ENCODE measurements at places on chromosomes 13 and 19. TPM values are rescaled to one million over a fixed set of nuclear protein-coding genes. Genes with fewer than 3 reads are reported as not detected.

Gene FRY
- 17.8 TPM for total RNA-seq

Gene DLL3
- total RNA-seq, result 0.42 TPM

Gene MED26
- total RNA-seq, result 9.2 TPM

Gene SIGLEC12
- total RNA-seq, result not detected

Gene TBXA2R
- 0.16 TPM for total RNA-seq

Gene TRPM4
- total RNA-seq, result 18.6 TPM

GRCh38 chr13:27170516-27171243, 931 bp downstream of the USP12 start:
- DNase-seq, result peak; percentile 46

DNA sequence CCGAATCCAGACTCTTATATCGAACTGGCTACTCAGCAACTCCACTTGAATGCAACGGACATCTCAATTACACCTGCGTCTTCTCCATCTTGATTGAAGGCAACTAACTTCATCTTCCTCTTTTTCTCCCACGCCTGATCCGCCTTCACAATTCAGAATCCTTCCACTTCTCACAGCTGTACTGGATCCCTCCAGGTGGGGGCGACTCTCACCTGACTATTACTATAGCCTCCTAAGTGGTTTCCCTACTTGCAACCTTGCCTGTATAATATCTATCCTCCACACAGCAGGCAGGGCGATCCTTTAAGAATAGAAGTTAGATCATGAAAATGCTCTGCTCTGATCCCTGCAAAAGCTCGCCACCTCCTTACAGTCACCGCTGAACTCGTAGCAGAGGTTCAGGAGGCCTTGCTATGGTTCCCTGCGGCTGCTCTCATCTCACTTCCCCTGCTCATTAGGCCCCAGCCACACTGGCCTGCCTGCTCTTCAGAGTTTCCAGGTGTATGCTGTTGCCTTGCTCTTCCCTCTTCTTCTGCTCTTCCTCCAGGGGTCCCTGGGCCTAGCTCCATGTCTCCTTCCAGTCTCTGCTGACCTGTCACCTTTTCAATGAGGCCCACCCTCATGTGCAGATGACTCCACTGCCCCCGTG, 31.9 kb downstream of the RFXAP start:
- DNase-seq, result no peak

DNA sequence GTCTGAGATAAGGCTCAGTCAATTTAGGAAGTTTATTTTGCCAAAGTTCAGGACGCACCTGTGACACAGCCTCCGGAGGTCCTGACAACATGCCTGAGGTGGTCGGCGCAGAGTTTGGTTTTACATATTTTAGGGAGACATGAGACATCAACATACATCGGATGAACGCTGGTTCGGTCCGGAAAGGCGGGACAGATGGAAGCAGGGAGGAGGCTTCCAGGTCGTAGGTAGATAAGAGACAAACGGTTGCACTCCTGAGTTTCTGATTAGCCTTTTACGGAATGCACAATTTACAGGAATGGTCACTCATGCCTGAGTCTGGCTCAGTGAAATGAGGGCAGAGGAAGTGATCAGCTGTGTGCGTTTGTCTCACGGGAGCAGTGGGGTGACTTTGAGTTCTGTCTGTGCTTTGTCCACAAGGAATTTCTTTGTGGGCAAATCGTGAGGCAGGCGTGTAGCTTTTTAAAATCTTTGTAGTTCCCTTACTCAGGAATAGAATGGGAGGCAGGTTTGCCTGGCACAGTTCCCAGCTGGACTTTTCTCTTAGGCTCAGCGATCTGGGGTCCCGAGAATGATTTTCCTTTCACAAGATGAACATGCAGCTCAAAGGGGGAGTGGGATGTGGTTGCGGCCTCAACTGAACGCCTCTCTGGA, 36.2 kb downstream of the C13orf46 start:
- peak; percentile 47 for DNase-seq

GRCh38 chr13:38618881-38619280, 68.0 kb upstream of the FREM2 start:
- DNase-seq, result no peak

GRCh38 chr13:75136151-75136550, 345.8 kb downstream of the TBC1D4 start:
- DNase-seq, result peak; percentile 62

DNA sequence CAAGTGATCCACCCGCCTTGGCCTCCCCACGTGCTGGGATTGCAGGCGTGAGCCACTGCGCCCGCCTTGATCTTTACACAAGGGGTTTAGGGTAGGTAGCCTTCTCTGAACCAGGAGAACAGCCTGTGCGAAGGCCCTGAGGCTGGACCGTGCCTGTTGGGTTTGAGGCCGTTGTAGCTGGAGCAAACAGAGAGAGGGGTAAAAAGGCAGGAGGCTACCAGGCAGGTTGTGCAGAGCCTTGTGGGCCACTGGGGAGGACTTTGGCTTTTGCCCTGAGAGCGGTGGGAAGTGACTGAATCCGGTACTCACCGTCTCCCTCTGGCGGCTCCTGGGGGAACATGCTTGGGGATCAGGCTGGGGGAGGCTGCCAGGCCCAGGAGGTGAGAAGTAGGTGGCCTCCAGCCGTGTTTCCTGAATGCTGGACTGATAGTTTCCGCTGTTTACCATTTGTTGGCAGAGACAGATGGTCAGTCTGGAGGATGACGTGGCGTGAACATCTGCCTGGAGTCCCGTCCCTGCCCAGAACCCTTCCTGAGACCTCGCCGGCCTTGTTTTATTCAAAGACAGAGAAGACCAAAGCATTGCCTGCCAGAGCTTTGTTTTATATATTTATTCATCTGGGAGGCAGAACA, 24.6 kb downstream of the SPC24 start:
- peak; percentile 79 for DNase-seq

- no peak for DNase-seq
Observed at GRCh38 chr19:41330946-41331678, 21.1 kb downstream of the CCDC97 start.

DNA sequence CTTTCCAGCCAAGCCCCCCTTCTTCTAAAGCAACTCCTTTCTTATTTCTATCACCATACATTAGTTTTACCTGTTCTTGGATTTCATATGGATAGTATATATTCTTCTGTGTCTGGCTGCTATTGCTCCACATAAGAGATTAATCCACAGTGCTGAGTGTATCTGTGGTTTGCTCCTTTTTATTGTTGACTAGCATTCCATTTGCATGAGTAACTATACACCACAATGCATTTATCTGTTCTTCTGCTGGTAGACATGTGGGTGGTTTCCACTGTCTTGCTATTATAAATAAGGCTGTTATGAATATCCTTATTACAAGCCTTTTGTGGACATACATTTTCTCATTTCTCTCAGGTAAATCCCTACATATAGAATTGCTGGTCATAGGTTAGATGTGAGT, 138.2 kb downstream of the SLC7A1 start:
- DNase-seq, result peak; percentile 74

GRCh38 chr19:2567580-2567979, 91.7 kb downstream of the GADD45B start:
- no peak for DNase-seq

DNA sequence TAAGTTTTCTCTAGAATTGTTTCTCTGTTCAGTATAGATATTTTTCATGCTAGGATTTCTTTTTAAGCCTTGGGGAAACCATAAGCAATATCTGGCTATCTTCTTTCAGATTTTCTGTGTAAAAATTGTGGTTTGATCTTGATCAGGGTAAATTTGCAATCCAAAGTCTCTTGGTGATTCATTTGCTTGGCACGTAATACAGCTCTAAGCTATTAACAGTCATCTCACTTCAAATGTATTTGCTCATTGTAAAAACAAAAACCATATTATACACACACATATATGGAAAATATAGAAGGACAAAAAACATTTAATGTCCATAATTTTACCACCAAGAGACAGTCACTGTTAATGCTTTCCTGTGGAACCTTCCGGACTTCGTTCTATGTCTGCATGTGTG, 191.0 kb downstream of the SHISA2 start:
- DNase-seq, result no peak

DNA sequence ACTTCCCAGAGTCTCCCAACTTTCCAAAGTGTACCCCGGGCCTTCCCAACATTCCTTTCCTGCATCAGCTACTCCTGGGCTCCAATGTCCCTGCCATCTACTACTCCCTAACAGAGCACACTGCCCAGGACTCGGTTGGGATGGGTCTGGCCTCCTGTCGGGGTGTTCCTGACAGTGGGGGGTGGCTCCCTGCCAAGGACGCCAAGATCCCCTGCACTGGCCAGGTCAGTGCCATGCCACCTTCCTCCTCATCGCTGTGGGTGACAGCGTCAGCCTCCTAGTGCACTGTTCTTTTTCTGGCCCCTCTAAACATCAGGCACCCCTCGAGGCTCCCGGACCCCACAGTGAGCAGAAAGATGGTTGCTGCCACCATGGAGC, 13.8 kb downstream of the EPS15L1 start:
- no peak for DNase-seq

DNA sequence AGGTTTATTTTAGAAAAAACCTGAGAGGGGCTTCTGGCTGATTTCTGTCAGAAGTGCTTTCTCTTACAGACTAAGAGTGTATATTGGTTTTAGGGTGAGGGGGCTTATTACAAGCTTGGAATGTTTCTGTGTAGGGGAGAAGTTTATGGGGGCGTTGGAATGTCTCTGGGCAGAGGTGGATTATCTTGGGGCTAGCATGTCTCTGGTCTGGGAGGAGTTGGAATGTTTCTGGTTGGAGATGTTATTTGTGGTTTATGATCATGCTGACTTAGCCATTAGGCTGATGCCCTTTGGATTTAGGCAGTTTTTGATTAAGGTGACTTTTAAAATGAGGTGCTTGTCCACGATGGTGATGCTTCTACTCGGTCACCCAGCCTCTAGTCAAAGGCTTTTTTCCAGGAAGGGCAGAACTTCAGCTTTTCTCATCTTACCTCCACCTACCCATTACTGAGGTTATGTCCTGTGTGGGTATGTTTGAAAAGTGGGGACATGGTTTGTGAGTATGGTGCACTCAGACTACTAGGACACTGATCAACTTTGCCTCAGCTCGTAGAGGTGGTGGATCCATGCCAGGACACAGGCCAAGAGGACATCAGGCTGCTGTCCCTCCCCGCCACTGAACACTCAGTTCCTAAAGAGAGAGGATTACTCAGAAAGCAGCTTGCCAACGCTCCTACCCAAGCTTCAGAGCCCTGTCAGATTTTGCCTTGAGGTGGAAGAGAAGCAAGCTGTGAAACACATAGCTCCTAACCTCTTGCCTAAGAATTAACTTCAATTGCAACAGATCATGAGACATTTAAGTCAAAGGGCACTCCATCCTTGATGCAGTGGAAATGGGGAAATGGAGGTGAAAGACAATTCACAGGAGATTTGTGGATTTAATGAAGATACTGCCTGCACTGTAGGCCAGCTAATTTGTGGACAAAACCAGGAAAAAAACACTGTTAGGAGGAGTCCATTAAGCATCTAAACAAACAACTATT, 63.6 kb downstream of the ZNF44 start:
- DNase-seq, result peak; percentile 66

DNA sequence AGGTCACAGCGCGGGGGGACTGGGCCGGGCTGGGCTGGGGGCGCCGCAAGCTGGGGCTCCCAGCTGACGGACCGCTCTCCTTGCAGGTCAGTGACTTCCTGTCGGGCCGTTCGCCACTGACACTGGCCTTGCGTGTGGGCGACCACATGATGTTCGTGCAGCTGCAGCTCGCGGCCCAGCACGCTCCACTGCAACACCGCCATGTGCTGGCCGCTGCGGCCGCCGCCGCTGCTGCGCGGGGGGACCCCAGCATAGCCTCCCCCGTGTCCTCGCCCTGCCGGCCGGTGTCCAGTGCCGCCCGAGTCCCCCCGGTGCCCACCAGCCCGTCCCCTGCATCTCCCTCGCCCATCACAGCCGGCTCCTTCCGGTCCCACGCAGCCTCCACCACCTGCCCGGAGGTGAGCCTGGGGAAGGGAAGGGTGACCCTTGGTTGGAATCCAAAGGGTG, 5.7 kb downstream of the MIDN start:
- DNase-seq, result no peak

DNA sequence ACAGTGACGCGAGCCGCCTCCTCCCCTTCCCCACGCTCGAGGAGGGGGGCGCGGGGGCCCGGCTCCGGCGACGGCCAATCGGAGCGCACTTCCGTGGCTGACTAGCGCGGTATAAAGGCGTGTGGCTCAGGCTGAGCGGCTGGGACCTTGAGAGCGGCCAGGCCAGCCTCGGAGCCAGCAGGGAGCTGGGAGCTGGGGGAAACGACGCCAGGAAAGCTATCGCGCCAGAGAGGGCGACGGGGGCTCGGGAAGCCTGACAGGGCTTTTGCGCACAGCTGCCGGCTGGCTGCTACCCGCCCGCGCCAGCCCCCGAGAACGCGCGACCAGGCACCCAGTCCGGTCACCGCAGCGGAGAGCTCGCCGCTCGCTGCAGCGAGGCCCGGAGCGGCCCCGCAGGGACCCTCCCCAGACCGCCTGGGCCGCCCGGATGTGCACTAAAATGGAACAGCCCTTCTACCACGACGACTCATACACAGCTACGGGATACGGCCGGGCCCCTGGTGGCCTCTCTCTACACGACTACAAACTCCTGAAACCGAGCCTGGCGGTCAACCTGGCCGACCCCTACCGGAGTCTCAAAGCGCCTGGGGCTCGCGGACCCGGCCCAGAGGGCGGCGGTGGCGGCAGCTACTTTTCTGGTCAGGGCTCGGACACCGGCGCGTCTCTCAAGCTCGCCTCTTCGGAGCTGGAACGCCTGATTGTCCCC, at the start of gene JUNB:
Gene JUNB (plus strand): TSS at position 142 of the 706 bp plus-strand sequence. CDS start 286 bp downstream, at position 428.
- DNase-seq, result peak; percentile 98

GRCh38 chr13:113345486-113345885, 18.4 kb downstream of the GRTP1 start:
- DNase-seq, result no peak

DNA sequence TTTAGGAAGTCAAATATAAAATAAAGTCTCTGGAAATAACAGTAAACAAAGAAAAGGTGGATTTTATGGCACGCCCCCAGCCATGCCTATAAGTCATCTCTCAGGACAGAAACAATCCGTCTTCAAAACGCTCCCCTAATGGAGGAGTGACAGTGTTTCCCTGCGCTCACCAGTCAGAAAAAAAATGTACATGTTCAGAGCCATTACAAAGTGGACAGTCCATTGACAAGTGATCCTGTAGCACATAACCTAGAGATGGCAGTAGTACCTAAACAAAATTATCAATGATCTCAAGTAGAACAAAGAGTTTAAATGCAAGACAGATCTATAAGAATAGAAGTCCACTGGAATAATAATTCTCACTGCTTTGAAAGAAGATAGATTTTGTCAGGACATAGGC, 891.7 kb upstream of the MIR17HG start:
- no peak for DNase-seq

GRCh38 chr13:95258619-95259194, 42.5 kb downstream of the ABCC4 start:
- DNase-seq, result no peak

- no peak for DNase-seq
Observed at GRCh38 chr19:15369594-15369891, 10.0 kb downstream of the AKAP8 start.

- DNase-seq, result no peak
Observed at GRCh38 chr19:45419895-45420294, 3.8 kb downstream of the ERCC1 start.

- no peak for DNase-seq
Observed at GRCh38 chr19:1471010-1471514, 8.0 kb downstream of the C19orf25 start.

GRCh38 chr19:7874076-7874896, at the start of gene PRR36:
PRR36 (minus strand) TSS chr19:7874390; CDS start chr19:7873689, 701 bp downstream.
- no peak for DNase-seq

- no peak for DNase-seq
Observed at GRCh38 chr19:10278935-10279334, 7.8 kb upstream of the ICAM4 start.

Measured in myocyte (in vitro differentiated cells).